ENCODE measurements at places on chromosomes 5 and 9. TPM values are rescaled to one million over a fixed set of nuclear protein-coding genes. Genes with fewer than 3 reads are reported as not detected.
A peak's percentile ranks its signal among the peaks of the same experiment; 100 is the strongest.

MAP3K1 gene
- total RNA-seq, result 8.5 TPM

ITGA1 gene
- 1.8 TPM for total RNA-seq

RFX3 gene
- total RNA-seq, result 11.8 TPM

FGF1 gene
- not detected for total RNA-seq

NR5A1 gene
- total RNA-seq, result 0.64 TPM

GRCh38 chr5:119287547-119288111 is 68.2 kb upstream of the TNFAIP8 start:
- no peaks in the 10 kb centered on the region for H3K4me1 ChIP-seq
- no peak overlapping the region for H3K27ac ChIP-seq
- no peaks in the 10 kb centered on the region for H3K36me3 ChIP-seq
- no peak for DNase-seq

DNA sequence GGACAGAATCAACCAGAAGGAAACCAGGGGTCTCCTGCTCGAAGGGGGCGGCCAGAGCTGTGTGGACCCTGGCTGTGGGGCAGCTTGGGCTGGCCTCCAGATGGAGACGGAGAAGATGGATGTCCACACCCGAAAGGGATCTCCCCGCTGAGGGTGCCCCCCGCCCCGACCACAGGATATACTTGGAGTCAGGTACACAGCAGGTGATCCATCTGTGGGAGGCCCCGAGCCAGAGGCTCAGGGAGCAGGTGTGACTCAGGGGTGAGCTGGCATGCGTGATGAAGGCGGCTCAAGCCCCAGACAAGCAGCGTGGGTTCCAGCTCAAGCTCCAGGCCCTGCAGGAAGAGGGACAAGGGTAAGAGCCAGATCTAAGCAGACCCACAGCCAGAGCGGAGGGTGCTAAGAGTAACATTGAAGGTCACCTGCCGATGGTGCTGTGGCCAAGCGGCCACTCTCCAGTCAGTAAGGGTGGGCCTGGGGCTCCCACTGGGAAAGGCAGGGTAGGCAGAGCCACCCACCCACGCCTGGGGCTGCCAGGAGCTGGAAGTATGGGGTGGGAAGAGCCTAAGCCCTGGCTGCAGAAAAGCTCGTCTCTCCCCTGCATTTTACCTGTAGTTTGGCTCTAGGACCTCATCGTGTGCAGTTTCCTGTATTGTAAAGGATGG is 30.6 kb upstream of the MVB12B start:
- peak; percentile 22 for DNase-seq
- H3K27me3 ChIP-seq, result no peaks in the 10 kb centered on the region
- H3K4me3 ChIP-seq, result no peak overlapping the region
- no peak overlapping the region for H3K27ac ChIP-seq
- H3K4me1 ChIP-seq, result peaks cover 21% of the 10 kb centered on the region
- no peaks in the 10 kb centered on the region for H3K36me3 ChIP-seq

GRCh38 chr5:108320231-108320630 is 61.7 kb downstream of the FBXL17 start:
- no peaks in the 10 kb centered on the region for H3K36me3 ChIP-seq
- no peak overlapping the region for H3K4me3 ChIP-seq
- no peaks in the 10 kb centered on the region for H3K27me3 ChIP-seq

DNA sequence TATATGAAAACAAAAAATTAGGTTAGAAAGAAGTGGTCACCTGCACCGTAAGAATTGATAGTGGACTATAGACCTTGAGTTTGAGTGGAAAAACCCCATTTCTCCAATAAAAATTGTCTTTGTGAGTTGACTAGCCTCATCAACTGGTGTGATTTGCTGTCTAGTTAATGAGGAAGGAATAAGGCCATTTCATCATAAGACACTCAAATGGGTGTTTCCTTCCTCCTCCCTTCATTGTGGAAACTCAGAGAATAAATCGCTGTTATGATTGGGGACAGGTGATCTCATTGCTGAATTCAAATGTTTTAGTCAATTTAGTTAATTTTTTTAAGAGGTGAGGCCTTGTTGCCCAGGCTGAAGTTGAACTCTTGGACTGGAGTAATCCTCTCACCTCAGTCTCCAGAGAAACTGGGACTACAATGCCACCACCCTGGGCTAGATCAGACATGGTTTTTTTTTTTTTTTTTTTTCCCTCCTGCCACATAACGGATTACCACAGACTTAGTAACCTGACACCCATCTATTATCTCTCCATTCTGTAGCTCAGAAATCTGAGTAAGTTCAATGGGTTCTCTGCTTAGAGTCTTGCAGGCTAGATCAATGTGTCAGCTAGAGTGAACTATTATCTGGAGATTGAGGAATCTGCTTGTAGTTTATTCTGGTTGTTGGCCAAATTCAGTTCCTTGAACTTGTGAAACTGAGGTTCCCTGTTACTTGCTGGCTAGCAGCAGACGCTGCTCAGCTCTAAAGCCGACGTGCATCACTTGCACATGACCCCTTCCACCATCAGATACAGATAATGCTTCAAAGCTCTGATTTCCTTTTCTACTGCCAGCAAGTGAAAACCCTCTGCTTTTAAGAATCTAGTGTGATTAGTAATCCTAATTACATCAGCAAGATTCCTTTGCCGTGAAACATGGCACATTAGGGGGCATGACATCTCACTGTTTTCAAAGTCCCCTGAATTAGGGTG is 663.8 kb upstream of the CDH9 start:
- no peak overlapping the region for H3K4me3 ChIP-seq
- H3K27me3 ChIP-seq, result no peaks in the 10 kb centered on the region
- H3K36me3 ChIP-seq, result no peaks in the 10 kb centered on the region
- H3K27ac ChIP-seq, result no peak overlapping the region
- H3K4me1 ChIP-seq, result no peaks in the 10 kb centered on the region

- no peak overlapping the region for H3K27ac ChIP-seq
- H3K4me3 ChIP-seq, result no peak overlapping the region
- DNase-seq, result no peak
- H3K36me3 ChIP-seq, result peaks cover 18% of the 10 kb centered on the region
- H3K4me1 ChIP-seq, result no peaks in the 10 kb centered on the region
Observed at GRCh38 chr5:36180556-36181350, 28.8 kb downstream of the SKP2 start.
